ENCODE measurements at places on chromosomes 2 and 18.

DNA sequence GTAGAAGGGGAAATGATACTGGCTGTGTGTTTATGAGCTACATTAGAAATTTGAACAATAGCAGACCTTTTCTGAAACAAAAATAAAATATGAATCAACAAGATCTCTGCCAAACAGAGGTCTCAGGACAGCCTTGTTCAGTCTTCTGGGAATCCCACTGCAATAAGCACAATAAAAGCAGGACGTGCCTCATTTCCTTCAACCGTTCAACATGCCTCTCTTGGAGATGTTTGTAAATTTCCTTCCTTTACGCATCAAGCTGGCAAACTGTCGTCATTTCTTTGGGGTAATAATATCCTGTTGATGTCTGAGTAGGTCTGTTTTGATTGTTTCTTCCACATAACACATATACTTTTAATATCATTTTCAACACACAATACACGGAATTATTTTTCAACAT, 77.2 kb downstream of the TCF4 start:
- DNase-seq, result peak; percentile 9

DNA sequence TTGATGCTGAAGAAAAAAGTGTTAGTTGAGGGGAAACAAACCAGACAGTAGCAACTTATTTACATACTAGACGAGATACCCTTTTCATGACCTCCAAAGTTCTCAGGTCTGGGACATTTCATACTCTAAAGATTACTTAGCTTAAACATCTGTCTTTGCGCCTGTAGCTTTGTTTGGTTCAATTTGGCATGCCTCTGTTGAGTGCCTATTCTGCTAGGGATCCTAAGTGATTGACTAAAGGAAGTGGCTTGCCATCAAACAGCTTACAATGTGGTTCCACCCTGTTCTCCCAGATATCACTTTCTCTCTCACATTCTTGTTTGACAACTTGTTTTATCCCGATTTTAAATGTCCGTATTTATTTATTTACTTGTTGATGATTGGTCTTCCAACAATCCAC, 488.8 kb downstream of the PARD3B start:
- DNase-seq, result no peak

DNA sequence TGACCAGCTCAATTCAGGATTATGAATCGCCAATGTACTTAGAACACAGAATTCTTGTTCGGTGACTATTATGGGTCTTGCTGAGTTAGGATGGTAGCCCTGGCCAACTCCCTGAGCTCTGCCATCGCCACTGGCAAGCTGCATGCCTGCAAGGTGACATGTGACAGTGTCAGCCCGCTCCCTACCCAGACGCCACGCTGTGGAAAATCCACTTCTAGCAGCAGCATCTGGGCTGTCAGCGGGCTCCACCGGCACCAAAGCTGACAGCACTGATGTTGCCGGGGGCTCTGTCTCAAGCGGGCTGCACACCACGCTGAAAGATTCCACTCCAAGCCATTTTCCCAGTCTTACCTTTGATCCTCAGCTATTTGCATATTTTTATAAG, 100.7 kb downstream of the MYT1L start:
- DNase-seq, result no peak

- DNase-seq, result no peak
Observed at GRCh38 chr2:842151-842803, 108.4 kb upstream of the SNTG2 start.

GRCh38 chr2:60366135-60366712, 187.2 kb downstream of the BCL11A start:
- peak; percentile 19 for DNase-seq

DNA sequence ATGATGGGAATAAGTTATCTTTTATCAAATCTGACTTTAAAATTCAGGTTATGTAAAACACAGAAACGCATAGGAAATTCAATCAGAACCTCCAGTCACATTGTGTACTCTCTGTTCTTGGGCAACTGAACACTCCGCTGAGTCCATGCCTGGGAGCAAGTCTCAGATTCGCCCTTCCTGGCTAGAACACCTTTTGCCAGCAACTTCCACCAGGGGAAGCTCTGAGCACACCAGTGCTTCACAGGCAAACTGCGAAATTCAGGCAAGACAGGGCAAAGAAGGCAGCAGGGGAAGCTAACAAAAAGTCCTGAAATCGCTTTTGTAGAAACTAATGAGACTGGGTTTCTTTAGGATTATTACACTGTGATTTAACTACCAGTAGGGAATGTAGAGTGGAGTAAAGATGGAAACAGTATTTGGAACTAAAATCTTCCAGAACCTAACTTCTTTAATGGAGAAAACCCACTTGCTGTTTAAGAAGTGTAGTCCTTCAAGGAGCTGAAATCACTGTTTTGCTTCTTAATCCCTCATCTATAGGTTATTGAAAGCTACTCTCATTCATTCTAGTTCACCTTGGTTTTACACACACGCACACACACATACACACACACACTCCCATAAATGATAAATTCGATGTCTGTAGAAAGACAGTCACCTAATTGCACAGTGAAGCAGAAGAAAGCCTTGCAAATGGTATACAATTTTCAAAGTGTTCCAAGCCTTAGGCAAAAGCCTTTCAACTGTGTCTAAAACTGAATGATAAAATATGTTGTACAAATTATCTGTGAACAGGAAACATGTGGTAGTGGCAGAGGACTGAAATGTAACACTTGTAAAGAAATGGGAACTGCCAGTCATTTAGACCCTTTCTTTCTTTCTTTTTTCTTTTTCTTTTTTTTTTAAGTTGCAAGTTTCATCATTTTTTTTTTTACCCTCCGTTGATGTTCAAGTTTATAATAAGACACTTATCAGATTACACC, 214.5 kb downstream of the TMEM182 start:
- DNase-seq, result peak; percentile 85

DNA sequence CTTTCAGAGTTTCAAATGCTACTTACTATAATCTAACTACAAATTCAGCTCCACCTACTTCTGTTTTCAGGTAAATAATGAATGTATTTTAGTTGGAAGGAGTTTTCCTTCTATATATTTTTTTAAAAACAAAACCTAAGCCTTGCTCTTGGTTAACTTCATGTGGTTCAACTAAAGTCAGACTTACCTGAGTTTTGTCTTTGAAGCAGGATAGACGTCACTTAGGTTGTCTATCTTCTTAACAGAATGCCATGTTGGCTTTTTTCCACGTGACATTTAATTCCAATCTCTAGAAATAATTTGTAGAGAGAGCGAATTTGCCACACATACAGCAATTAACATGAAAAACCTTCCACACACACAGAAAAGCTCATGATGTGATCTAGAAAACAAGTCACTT, 43.9 kb upstream of the CYTIP start:
- no peak for DNase-seq

DNA sequence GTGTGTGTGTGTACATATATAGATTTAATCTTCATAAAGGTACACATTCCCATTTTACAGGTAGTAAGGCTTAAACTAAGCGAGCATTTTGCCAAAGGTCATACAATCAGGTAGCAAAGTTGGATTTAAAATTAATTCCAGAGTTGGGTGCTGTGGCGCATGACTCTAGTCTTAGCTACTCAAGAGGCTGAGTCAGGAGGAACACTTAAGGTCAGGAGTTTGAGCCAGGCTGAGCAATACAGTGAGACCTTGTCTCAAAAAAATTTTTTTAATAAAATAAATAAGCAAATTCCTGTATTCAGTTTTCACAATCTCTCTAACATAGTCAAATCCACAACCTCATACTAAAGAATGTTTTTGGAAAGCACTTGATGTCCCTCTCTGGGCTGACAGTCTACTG, 111.5 kb upstream of the LDLRAD4 start:
- DNase-seq, result no peak

- no peak for DNase-seq
Observed at GRCh38 chr18:985212-985661, 80.6 kb downstream of the ADCYAP1 start.

DNA sequence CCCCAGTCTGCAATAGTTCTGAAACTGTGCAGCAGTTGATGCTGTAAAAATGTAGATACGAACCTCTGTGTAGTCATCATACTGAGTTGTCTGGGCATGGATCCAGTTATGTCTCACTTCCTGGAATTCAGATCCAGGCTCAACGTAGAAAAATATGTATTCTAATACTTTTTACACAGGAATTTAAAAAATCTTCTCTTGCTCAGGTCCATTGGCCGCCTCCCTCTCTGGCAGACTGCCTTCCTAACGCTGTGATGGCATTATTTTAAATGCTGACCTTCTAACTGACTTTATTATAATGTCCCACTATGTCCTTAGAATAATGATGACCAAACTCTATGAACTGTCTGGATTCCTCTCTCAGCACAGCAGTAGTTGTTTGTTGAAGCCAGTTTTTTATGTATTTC, 119.6 kb downstream of the FEZ2 start:
- DNase-seq, result peak; percentile 65

DNA sequence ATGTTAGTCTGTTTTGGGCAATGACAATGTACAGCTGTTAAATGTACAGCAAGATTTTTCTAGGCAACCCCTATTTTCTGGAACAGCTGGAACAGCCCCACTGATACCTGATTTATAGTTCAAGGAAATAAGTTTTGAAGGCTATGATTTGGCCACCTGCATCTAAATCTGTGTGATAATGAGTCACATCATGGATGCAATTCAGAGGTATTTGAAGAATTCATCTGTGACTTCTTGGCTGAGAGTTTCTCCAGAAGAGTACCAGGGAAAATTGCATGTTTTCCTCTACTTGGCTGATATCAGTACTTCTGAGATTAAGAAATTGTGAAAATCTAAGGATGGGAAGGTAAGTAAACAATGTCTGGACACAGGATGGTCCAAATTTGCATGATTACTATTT, 40.7 kb upstream of the NT5C1B start:
- no peak for DNase-seq

GRCh38 chr2:161063946-161064306, 96.3 kb upstream of the TANK start:
- no peak for DNase-seq

- no peak for DNase-seq
Observed at GRCh38 chr2:121333231-121333630, 48.2 kb upstream of the TFCP2L1 start.

GRCh38 chr18:27887711-27888495, 289.0 kb downstream of the CDH2 start:
- DNase-seq, result no peak

DNA sequence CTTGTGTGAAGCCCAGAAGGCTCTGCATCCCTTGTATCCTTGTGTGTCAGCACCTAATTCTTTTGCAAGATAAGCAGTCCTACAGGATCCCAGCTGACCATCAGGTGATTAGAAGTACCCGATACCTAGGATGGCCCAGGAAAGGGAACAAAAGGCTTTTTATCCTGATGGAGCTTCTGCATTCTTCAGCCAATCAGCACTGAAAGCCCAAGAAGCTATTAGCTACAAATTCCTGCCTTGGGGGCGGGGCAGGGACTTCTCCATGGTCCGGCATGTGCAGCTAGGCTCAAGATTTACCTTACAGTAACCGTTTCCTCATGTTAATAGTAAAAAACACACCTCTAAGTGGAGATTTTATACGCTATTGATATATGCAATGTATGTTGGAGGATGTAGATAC, 264.6 kb upstream of the THUMPD2 start:
- DNase-seq, result no peak

- DNase-seq, result peak; percentile 10
Observed at GRCh38 chr2:59176737-59177136, 935.6 kb upstream of the FANCL start.

GRCh38 chr18:57431002-57431382, 4.2 kb upstream of the ONECUT2 start:
- DNase-seq, result no peak

GRCh38 chr2:217641960-217642359, 360.8 kb downstream of the TNS1 start:
- DNase-seq, result no peak

- DNase-seq, result no peak
Observed at GRCh38 chr2:73254343-73255006, 20.4 kb downstream of the CCT7 start.

GRCh38 chr2:226991663-226992062, 155.8 kb downstream of the RHBDD1 start:
- no peak for DNase-seq

DNA sequence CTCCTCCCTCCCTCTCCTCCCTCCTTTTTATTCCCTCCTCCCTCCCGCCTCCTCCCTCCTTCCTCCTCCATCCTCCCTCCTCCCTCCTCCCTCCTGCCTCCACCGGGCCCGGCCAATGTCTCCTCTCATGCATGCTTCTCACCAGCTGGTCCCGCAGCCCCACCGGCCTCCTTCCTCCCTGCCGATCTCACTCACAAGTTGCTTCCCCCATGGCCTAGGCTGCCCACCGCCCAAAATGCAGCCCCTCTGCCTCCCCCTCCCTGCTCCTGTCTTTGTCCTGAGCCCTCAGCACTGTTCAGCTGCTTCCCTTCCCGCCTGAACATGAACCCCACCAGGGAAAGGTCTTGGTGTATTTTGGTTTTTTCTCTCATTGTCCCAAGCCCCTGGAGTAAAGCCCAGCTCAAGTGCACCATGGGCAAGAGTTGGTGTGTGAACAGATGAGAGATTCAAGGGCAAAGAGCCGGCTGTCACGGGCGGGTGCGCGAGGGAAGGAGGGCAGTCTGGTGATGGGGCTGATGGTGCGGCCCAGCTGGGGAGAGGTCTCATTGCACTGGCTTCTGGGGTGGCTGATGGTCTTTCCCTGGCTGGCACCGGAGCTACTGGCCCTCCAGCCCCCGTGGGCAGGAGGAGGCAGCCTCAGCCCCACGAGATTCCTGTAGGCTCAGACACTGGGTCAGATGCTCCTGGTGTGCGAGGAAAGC, 117.6 kb downstream of the TWIST2 start:
- DNase-seq, result no peak

DNA sequence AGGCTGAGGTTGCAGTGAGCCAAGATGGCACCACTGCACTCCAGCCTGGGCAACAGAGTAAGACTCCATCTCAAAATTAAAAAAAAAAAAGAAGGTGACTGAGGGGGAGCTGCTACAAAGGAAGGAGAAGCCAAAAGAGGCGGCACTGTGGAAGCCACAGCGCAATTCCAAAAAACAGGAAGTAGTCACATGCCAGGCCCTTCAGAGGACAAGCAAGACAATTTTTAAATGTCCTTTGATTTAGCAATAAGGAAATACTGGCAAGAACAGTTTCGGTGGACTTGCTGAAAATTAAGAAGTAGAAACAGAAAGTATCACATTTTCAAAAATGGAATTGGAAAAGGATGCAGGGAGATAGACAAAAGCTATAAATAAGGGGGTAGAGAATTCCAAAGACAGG, 122.8 kb downstream of the OSBPL1A start:
- no peak for DNase-seq

DNA sequence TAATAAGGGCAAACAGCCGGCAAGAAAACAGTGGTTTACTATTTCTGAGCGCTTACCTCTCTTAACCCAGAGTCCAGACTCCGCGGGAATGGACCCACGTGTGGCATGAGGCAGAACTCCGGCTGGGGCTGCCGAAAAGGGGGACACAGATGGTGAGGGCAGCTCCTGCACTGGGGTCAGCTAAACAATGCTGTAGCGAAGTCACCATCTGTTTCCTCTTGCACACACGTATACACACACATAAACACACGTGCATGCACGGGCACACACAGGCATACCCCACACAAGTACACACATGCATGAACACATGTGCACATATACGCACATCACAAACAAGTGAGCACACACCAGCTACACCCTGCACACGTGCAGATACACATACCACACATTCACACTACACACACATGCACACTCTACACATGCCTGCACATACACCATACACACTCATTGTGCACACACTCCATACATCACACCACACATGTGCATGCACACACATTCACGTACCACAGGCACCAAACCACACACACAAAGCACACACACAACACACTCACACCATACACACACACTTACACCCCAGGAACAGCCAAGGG, 105.9 kb upstream of the ID2 start:
- DNase-seq, result no peak

- DNase-seq, result no peak
Observed at GRCh38 chr2:98713332-98714015, 17.5 kb downstream of the MGAT4A start.

All from RPMI8226 (cell line).